MG63 (cell line): ENCODE measurements at places on chromosomes 6 and 20. TPM values are rescaled to one million over a fixed set of nuclear protein-coding genes. Genes with fewer than 3 reads are reported as not detected.

Gene MCM9
- 3.0 and 7.9 TPM in 2 replicates for total RNA-seq

Gene CRISP2
- total RNA-seq = not detected in 2 replicates

DNA sequence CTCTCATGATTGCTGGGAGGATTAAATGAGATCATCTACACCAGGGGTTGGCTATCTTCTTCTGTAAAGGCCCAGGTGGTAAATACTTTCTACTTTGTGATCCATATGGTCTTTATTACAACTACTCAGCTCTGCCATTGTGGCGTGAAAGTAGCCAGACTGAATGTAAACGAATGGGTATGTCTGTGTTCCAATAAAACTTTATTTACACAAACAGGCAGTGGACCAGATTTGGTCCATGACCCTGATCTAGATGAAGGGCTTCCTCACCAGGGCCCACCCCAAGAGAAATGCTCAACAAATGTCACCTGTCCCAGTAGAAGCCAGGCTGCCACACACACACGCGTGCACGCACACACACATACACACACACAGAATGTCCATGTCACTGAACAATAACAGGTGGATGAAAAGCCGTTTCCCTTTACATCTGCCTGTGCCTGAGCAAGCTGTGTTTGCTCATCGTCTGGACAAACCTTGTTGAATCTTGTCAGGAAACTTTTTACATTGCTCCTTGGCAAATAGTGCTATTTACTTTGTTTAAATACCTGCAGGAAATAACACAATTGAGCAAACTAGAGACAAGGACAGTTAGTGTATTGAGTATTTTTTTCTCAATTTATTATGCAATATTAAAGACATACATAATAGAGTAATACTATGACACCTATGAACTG is 114.3 kb downstream of the EYA2 start:
- DNase-seq = no peak

DNA sequence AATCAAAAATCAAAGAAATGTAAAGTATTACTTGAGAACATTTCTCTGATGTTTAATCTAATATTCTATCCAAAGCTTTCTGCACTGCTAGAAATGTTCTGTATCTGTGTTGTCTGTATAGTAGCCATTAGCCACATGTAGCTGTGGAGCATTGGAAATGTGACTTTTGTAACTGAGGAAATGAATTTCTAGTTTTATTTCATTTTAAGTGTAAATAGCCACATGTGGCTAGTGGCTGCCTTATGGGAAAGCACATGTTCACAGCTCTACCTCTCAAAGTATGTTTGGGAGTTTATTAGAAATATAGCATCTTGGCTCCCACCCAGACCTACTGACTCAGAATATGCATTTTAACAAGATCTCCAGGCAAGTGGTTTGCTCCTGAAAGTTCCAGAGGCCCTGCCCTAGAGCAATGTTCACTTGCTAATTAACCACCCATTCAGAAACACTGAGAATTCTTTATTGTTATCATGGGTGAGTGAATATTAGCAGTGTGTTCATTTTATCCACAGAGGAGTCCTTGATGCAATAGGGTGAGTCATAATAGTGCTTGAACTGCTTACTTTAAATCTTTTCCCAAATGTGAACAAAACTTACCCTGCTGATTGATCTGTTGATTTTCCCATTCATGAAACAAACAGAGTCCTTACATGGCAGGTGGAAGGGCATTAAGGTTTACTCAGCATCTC is 282.7 kb downstream of the PLCB1 start:
- DNase-seq = peak; percentile 43

DNA sequence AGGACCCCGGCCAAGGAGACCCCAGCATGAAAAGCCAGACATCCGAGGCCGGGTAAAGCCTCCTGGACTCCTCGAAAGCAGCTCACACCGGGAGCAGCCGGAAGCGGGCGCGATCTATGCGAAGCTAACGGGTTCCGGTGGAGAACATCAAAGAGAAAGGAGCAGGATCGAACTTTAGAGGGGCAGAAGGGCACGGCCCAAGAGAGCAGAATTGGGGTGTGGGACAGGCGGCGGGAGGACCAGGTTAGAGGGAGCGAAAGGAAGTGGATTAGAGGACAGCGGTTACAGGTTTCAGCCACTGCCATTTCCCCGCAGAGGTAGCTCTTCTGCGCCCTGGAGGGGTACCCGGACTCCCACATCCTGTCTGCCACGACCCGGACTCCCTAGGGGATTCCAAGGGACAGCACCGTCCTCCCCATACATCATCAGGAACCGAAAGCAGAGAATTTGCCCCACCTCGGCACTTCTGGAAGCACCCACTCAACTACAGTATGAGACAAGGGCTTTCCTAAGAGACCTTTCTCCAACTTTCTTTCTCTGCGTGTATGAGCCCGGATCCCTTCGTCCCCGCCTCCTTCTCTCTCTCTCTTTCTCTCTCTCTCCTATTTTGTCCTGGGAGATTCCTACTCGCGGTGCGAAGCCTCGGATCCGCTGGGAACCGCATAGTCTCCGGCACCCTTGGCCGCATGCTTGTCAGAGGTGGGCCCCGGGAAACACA is 507 bp upstream of the VGLL2 start:
- DNase-seq = no peak

DNA sequence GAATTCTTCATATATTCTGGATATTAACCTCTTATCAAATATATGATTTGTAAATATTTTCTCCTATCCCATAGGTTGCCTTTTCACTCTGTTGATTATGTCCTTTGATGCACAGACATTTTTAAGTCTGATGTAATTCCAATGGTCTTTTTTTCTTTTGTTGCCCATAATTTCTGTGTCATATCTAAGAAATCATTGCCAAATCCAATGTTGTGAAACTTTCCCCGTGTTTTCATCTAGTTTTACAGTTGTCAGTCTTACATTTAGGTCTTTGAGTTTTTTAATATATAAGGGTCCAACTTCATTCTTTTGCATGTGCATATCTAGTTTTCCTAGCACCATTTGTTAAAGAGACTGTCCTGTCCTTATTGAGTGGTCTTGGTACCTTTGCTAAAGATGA is 111.5 kb downstream of the SESN1 start:
- DNase-seq = no peak

DNA sequence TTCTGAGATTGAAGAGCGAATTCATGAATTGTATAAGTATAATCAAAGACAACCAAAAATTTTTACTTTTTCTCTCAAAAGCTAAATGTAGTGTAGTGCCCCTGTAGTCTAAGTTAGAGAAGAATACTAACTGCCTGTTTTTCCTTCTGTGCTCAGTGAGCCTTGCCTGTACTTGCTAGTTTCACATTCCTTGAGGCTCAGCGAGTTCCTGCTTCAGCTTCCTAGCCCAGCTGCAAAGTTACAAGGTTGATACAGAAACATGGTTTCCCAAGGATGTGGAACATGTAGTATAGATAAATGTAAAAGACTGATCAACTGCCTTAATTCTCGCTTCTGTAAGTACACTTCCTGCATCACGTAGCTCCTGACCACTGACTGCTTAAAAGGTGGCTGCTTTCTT is 33.1 kb upstream of the SEC63 start:
- no peak for DNase-seq
